ENCODE measurements at places on chromosomes 4 and X.

GRCh38 chr4:166088576-166088975, 215.5 kb downstream of the TLL1 start:
- no peak for DNase-seq

GRCh38 chr4:47510506-47511143, 25.6 kb downstream of the ATP10D start:
- no peak for DNase-seq

- DNase-seq, result no peak
Observed at GRCh38 chr4:161132715-161133425, 1030.9 kb downstream of the FSTL5 start.

GRCh38 chr4:152325831-152326230, 210.1 kb downstream of the FBXW7 start:
- DNase-seq, result no peak

GRCh38 chr4:86876894-86877685, 15.1 kb downstream of the C4orf36 start:
- no peak for DNase-seq
